ENCODE measurements at places on chromosomes 5 and 9.

GRCh38 chr9:76403352-76403751 is 9.1 kb upstream of the RFK start:
- DNase-seq, result peak; percentile 51

GRCh38 chr5:150063638-150064037 is 22.7 kb downstream of the CSF1R start:
- DNase-seq, result no peak

DNA sequence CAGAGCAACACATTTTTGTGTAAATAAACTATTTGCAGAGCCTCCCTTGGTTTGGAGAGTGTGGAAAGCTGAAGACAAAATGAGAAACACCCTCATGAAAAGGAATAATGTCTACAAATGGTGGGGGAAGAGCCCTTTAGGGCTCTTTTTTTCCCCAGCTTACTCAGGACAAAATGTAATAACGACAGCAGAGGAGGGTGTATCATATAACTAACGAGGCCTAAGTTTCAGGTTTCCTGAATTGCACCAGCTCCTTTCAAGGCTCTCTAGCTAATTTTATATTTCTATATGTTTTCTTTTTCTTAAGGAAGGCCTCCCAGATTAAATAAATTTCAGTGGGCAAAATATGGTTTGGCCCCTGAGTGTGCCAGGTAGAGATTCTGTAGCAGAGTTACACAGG is 116.3 kb downstream of the FEM1C start:
- DNase-seq, result no peak

- no peak for DNase-seq
Measured at GRCh38 chr9:113220467-113221002, 542 bp downstream of the FKBP15 start.

DNA sequence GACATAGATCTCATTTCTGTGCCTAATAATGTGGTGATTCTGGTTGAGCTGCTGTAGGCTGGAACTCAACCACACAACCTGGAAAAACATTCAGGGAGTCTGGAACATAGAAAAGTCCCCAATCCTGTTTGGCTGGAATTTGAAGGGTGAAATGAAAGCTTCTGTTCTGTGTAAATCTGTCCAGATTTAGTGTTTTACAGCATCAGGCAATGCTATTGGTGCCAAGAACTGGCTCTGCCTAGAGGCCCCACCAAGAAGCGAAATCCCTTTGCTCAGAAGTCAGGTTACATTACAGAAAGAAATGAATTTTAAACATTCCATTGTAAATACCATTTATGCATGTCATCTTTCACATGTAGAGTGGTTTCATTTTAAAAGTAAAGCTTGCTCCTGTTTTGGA is 56.3 kb downstream of the TMEM174 start:
- no peak for DNase-seq

- no peak for DNase-seq
Measured at GRCh38 chr5:179612577-179613459, 10.7 kb downstream of the HNRNPH1 start.

Data from CD4-positive, alpha-beta T cell treated with Interleukin-6 at 100 ng/mL for 8 hours (primary cell).